ENCODE measurements at places on chromosomes 3 and 15. TPM values are rescaled to one million over a fixed set of nuclear protein-coding genes. Genes with fewer than 3 reads are reported as not detected.

GRCh38 chr3:112735926-112736325 lies 95.0 kb upstream of the CCDC80 start:
- H3K27me3 ChIP-seq, result no peaks in the 10 kb centered on the region
- no peak overlapping the region for H3K4me3 ChIP-seq
- DNase-seq, result no peak

The CLDN18 gene
- total RNA-seq, result 0.39 TPM

DNA sequence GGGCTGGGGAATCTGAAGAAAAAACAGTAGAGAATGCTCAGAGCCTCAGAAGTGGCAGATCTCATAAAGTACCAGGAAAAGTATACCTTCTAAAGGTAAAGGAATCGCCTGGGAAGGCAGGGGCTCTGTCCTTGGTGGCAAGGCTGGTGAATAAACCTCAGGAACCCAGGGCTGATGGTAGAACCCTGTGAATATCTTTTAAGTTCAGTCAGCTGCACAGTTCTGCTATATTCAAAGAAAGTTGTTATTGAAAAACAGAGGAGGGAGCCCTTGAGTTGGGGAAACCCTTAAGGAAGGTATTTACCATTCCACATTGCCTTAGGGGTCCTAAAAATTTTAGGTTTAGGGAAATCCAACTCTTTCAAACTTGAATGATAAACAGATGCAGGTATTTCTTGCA lies 31.2 kb downstream of the ZPLD1 start:
- H3K4me1 ChIP-seq, result no peaks in the 10 kb centered on the region
- no peak overlapping the region for H3K4me3 ChIP-seq
- no peaks in the 10 kb centered on the region for H3K27me3 ChIP-seq
- no peak for DNase-seq
- no peak overlapping the region for H3K27ac ChIP-seq
- no peaks in the 10 kb centered on the region for H3K36me3 ChIP-seq

The B3GNT5 gene
- 11.3 TPM for total RNA-seq

GRCh38 chr3:27628026-27628750 lies 93.9 kb downstream of the EOMES start:
- H3K4me3 ChIP-seq, result no peak overlapping the region
- peaks cover 10% of the 10 kb centered on the region for H3K4me1 ChIP-seq
- no peaks in the 10 kb centered on the region for H3K27me3 ChIP-seq
- no peak for DNase-seq
- no peaks in the 10 kb centered on the region for H3K36me3 ChIP-seq

GRCh38 chr3:163939926-163940325 lies 1138.4 kb downstream of the SI start:
- no peaks in the 10 kb centered on the region for H3K4me1 ChIP-seq
- DNase-seq, result no peak
- no peak overlapping the region for H3K4me3 ChIP-seq
- no peak overlapping the region for H3K27ac ChIP-seq

- DNase-seq, result no peak
- H3K36me3 ChIP-seq, result no peaks in the 10 kb centered on the region
- no peak overlapping the region for H3K4me3 ChIP-seq
- H3K27me3 ChIP-seq, result peaks cover 25% of the 10 kb centered on the region
- no peak overlapping the region for H3K27ac ChIP-seq
These were observed 29.8 kb downstream of the DUOX2 start for GRCh38 chr15:45084163-45084562.

The C2CD4A gene
- 0.33 TPM for total RNA-seq

GRCh38 chr3:28726840-28727239 lies 378.2 kb upstream of the AZI2 start:
- no peaks in the 10 kb centered on the region for H3K36me3 ChIP-seq
- DNase-seq, result no peak
- H3K27me3 ChIP-seq, result no peaks in the 10 kb centered on the region
- H3K4me1 ChIP-seq, result no peaks in the 10 kb centered on the region
- no peak overlapping the region for H3K27ac ChIP-seq
- H3K4me3 ChIP-seq, result no peak overlapping the region

The TMEM212 gene
- total RNA-seq, result not detected

DNA sequence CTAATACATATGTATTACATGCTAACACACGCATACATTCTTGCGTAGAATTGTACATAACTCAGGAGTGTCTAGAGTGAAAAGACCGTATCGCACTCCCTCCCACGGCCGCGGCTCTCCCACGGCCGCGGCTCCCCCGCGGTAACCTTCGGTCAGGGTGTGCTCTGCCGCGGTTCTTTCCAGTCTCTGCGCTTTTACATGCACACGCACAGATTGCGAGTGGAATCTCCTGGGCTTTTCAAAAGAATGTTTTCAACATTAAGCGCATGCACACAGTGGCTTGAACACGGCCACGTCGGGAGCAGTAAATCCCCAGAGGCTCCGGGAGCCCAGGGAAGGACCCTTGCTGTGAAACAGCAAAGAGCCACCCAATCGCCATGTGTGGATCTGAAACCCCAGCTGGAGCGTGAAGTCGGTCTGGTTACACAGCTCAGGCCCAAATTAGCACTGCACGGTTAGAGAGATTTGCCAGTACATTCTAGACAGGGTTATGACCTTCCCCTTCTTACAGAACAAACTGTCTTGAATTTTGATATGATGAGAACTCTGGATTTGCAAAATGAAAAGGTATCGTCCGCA lies 805 bp upstream of the RGMA start:
- DNase-seq, result no peak
- H3K4me1 ChIP-seq, result peaks cover 55% of the 10 kb centered on the region
- H3K27me3 ChIP-seq, result no peaks in the 10 kb centered on the region
- peak overlapping the region; percentile 97 for H3K27ac ChIP-seq
- no peaks in the 10 kb centered on the region for H3K36me3 ChIP-seq

The KLHL6 gene
- total RNA-seq, result 0.92 TPM

GRCh38 chr3:37743974-37744373 lies 117.7 kb upstream of the CTDSPL start:
- H3K27ac ChIP-seq, result peak overlapping the region; percentile 63
- peaks cover 52% of the 10 kb centered on the region for H3K4me1 ChIP-seq
- H3K36me3 ChIP-seq, result no peaks in the 10 kb centered on the region
